ENCODE measurements at places on chromosomes 2 and 18. TPM values are rescaled to one million over a fixed set of nuclear protein-coding genes. Genes with fewer than 3 reads are reported as not detected.

Gene LYPD6B
- polyA plus RNA-seq, result 2.5 TPM

Gene FOXD4L1
- not detected for polyA plus RNA-seq

Gene AQP12B
- not detected for polyA plus RNA-seq

Gene CCDC85A
- polyA plus RNA-seq, result 0.14 TPM

Gene TDRD15
- not detected for polyA plus RNA-seq

Gene PEX13
- polyA plus RNA-seq, result 16.8 TPM
